ENCODE measurements at places on chromosomes 7 and 10. TPM values are rescaled to one million over a fixed set of nuclear protein-coding genes. Genes with fewer than 3 reads are reported as not detected.
A peak's percentile ranks its signal among the peaks of the same experiment; 100 is the strongest.

- DNase-seq: no peak
Measured at GRCh38 chr10:80280071-80280800, 9.2 kb downstream of the MAT1A start.

Gene SDK1
- total RNA-seq: 2.8 TPM

DNA sequence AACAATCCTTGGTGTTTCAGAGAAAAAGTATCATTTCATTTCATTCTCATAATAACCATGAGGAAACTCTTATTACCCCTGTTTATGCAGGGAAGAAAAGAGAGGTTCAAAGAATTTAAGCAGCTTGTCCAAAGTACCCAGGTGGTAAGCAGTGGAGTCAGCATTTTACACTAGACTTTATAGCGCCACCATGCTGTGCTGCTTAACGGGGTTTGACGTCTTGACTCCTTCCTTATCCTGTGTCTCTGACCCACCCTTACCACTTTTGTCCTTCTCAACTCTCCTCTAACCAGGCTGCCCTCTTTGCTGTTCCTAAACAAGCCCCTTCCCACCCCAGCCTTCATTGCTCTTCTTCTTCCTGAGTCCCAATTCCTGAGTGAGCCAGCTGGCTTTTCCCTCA is 117.0 kb upstream of the AHR start:
- no peak for DNase-seq

Gene CNTNAP2
- total RNA-seq: 1.1 TPM

- DNase-seq: no peak
Measured at GRCh38 chr10:22259280-22259679, 41.5 kb upstream of the EBLN1 start.

GRCh38 chr7:30074422-30075030 is 46.3 kb downstream of the PLEKHA8 start:
- no peak for DNase-seq

- DNase-seq: no peak
Measured at GRCh38 chr7:99170730-99171074, 26.8 kb upstream of the SMURF1 start.

Gene TMEM273
- 29.5 TPM for total RNA-seq

GRCh38 chr7:127704211-127704610 is 52.2 kb downstream of the SND1 start:
- DNase-seq: no peak

DNA sequence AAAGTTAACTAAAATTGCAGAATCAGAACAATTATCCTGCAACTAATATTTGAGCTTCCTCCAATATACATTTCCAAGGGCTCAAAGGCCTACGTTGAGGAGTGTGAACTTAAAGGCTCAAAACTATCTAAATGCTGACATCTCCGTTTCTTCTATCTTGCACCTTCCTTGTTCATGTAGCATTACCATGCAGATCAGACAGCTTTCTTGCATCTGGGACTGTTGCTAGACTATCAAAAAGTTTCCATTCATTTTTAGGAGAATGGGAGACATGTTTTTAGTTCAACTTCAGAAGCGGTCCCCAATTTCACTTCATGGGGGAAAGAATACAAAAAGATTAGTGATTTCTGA is 2.9 kb downstream of the ANKRD1 start:
- DNase-seq: no peak

DNA sequence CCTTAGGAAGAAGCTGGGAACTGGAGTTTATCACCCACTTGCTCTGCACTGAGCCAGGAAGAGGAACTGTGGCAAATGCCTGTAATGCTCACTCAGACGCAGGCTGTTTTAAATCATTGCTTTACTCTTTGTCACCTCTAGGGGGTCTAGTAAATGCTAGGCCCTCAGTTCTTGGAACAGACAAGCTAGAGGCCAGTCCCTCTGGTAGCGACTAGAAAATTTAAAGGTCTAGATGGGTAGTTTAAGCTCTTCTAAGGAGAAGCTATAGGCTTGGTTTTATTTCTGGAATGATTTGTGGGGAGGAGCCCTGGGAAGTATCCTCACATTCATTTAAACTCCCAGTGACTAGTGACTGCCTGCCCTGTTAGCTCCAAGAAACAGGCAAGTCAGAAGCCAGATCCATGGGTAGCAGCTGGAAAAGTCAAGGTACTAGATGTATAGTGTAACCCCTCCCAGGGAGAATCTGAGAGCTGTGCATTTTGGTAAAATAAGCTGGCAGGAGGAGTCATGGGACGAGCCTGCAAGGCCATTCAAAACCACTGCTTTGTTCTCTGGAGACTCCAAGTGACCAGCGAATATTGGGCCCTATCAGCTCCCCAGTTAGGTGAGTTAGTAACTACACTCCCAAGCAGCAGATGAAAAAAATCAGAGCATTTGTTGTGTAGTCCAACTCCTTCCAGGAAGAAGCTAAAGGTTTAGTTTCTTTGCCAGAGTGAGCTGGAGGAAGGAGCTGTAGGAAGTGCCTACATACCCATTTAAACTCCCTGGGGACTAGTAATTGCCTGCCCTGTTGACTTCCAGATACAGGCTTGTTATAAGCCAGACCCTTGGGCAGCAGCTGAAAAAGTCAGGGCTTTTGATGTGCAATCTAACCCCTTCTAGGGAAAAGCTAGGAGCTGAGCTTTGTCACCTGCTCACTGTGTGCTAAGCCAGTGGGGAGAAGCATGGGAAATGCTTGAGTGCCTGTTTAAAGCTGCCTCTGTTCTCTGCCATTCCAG is 68.9 kb downstream of the DYNC1I1 start:
- DNase-seq: no peak

DNA sequence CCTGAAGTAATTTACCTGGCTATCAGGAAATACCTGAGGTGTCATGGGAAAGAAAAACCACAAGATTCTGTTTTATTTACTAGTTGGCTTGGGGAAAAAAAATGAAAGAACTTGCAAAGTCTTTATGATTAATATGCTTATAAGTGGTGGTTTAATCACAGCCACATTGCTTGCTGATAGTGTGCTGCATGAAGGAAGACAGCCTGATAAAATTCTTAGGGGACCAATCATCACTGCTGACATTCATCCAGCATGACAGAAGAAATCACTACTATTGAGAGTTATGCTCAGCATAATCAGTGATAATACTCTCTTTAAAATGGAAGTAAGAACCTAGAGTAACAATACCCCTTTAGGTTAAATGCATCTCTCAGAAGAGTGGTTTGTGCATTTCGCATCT is 150.2 kb upstream of the LRRN3 start:
- no peak for DNase-seq

- peak; percentile 81 for DNase-seq
Measured at GRCh38 chr7:601595-602340, 82.1 kb upstream of the PDGFA start.

DNA sequence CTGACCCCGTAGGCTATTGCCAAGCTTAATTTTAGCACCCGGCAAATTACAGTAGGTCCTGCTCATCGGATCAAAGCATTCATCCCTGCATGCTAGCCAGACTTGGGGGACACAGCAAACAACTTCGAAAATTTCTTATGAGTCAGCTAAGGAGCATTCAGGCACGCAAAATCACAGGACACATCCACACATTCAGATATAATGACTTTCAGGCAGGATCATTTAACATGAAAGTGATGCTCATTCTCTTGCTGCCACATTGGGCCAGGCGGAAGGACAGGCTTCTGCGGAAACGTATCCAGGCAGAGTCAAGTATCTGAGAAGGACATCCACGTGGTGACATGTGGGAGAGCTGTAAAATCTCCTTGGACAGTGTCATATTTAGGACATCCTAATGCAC is 474.0 kb upstream of the NRP1 start:
- DNase-seq: no peak

- DNase-seq: no peak
Measured at GRCh38 chr10:71984809-71985388, 20.7 kb downstream of the CHST3 start.

DNA sequence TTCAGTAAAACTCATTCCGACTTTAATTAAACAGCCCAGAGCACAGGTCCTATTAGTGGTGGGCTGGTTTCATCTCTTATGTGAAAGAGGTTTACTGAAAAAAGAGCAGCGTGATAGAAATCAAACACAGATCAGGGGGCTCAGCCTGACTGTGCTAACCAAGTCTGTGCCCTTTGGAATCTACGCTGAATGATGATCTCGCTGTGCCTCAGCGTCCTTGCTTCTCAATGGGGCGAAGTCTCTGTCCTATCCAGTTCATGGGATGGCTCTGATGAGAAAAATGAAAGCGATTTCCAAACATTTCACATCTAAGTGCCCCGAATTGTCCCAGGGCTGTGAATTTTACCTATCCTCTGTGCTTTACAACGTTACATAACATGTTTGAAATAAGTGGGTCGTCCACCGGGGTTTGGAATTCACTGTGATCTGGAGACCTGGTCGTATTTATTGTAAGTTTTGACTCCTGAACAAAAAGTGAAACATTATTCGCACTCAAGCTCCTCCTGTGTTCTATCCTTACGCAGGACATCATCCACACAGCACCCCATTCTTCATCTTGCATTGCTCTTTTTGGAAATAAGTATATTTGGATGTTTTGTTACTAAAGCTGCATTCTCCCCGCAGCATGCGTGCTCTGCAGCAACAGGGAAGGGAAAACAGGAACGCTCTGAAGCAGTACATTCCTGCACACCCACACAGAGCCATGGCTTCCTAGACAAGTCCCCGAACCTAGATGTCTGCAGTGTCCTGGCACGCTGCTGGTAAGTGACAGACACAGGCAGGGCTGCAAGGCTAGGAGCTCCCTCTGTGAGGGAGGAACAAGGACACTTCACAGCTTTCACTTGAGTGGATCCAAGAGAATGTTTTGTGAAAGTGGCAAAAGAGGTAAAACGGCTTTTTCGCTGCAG is 83.5 kb downstream of the SLC37A3 start:
- no peak for DNase-seq

DNA sequence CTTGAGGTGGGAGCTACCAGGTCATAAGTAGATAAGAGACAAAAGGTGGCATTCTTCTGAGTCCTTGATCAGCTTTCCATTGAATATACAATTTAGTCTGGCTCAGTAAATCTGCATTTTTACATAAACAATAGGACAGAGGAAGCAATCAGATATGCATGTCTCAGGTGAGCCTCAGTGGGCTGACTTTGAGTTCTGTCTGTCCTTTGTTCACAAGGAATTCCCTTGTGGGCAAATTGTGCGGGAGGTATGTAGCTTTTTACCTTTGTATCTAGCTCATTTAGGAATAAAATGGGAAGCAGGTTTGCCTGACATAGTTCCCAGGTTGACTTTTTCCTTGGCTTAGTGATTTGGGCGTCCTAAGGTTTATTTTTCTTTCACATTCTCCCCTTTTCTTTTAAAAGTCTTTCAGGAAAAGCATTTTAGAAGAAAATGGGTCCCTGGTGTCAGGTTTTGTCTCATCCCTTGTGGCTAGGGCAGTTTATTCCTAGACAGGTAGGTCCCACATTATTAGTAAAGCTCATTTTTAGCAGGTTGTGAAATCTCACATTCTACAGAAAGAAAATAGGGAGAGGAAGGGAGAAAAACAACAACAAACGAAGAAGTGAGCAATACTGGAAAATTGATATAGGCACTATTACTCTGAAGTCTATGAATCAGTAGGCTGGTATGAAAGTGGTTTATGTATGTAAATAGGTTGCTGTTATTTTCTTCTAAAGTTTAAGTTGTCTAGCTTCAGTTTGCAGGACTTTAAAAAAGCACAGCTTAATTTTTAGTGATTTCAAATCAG is 16.5 kb downstream of the SPAM1 start:
- DNase-seq: no peak

GRCh38 chr7:140025814-140026433 is 36.8 kb downstream of the PARP12 start:
- DNase-seq: no peak

Gene CCL24
- not detected for total RNA-seq

Gene MMRN2
- 38.6 TPM for total RNA-seq

DNA sequence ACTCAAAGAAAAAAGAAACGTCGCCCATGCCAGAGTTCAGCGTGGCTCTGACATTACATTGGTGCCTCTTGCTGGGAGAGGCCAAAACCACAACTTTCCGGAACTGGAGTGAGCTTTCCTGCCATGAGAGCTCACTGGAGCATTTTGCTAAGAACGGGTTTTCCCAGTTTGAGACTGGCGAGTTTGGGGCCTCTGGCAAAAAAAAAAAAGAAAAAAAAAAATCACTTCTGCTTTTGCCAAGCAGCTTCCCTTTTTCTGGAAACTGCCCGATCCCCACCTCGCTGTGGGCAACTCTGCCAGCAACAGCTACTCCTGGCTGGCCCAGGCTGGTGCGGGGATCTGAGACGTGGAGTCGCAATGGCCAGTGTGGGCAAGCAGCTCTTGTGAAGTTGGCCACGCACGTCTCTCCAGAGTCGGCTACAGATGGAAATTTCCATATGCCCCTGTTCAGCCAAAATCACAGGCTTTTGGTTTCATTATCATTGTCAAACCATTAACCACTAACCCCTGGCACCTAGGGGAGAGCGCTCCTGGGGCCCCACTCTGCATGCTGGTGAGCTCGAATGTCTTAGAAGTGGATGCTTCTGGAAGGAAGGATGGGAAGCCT is 25.7 kb downstream of the PRKAG2 start:
- DNase-seq: no peak

Gene STK31
- 0.21 TPM for total RNA-seq

DNA sequence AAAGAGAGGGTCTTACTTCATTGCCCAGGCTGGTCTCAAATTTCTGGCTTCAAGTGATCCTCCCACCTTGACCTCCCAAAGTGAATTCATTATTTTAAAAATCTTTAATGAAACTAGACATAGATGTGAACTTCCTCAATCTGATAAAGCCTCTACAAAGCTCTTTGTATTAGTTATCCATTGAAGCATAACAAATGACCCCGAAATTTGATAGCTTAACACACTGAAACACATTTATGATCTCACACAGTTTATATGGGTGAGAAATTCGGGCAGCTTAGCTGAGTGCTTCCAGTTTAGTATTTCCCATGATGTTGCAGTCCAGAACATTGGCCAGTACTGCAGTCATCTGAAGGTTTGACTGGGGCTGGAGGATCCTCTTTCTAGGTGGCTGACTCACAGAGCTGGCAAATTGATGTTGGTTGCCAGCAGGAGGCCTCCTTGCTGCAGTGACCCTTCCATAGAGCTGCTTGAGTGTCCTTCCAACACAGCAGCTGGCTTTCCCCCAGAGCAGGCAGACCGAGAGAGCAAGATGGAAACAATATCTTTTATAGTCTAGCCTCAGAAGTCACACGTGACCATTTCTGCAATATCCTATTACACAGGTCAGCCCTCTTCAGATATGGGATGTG is 16.6 kb upstream of the WNT8B start:
- no peak for DNase-seq

DNA sequence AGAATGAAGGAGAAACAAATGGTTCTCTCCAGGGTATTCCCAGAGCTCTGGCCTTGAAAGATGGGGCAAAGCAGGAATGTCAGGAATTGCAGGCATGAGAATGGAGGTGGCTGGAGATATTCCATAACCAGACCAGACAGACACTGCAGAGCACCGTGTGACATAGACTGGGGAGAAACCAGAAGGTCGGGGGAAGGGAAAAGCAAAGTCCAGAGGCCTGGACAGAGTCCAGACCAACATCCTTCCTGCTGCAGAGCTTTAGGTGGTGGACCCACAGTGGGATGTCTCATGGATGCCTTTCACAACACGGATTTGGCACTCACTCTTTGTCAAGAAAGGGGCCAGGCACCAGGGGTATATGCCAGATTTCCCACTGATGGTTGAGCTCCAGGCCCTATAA is 177.2 kb upstream of the INHBA start:
- no peak for DNase-seq
